NCI-H2227 treated with DMSO at 0.1 percent for 48 hours (cell line): ENCODE measurements at places on chromosomes 1 and 21.
A peak's percentile ranks its signal among the peaks of the same experiment; 100 is the strongest.

DNA sequence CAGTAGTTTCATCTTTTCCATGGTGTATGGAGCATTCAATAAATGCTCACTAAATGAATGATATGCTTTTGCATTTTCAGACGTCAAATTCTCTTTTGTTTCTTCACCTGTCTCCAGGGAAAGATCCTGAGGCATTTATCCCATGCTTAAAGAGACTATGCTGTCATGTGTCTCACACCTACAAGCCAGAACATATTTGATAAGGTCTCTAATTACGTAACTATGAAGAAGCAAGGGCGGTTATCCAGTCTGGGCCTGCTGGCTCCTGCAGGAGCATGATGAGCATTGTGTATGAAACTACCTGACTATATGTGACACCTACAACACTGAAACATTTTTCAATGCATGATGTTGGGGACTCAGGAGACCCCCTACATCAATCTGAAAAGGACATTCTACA lies 51.8 kb downstream of the FBXO42 start:
- DNase-seq, result no peak

- DNase-seq, result no peak
These were observed 10.5 kb downstream of the C1orf198 start for GRCh38 chr1:230857822-230858221.

- DNase-seq, result no peak
These were observed 160.4 kb downstream of the HLX start for GRCh38 chr1:221039616-221040015.

DNA sequence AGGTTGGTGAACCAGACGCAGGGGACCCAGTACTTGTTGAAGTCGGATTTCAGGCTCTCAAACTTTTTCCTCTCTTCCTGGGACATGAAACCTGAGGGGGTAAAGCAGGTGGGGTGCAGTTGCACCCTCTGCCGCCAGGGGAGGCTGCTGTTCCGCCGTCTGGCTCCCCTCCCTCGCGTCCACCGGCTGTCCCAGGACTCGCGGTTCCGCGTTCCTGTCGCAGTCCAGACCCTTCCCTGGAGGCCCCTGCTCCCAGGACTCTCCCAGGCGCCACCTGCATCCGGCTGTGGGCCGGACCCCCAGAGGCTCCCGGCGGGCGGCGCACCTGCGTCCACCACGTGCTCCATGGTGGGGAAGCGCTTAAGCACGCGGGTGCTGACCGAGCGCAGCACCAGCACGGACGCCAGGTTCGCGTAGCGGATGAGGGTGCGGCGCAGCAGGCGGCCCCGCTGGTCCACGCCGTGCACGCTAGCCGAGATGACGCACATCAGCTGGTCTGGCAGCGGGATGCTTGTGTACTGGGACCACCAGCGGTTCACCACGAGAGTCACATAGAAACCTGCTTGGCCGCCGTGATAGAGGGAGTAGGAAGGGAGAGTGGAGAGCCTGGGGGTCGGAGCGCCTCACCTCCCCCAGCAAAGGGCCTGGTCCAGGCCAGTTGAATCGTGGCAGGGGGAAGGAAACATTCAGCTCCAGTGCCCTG lies 1.7 kb downstream of the BEST4 start:
- DNase-seq, result no peak

DNA sequence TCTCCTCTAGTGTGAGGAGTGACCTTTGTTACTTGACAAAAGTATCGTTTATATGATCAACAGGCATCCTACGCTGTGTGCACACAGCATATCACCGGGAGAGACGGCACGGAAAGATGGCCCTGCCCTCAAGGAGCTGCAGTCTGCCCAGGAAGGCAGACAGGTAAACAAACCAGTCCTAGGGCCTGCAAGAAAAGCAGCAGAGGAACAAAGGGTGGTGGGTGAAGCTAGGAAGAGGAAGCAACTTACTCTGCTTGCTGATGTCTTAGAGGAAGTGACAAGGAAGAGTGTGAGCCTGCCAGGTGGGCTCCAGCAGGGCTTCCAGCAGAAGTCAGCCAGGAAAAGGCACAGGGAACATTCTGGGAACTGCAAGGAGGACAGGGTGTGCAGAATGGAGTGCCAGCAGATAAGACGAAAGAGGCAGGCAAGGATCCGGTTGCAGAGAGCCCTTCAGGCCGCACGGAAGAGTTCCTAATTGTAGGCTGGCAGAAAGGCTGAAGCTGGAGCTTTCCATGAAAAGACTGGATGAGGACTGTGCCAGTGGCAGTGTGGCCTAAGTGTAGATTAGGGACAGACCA lies 106.7 kb downstream of the SLC45A1 start:
- peak; percentile 70 for DNase-seq

DNA sequence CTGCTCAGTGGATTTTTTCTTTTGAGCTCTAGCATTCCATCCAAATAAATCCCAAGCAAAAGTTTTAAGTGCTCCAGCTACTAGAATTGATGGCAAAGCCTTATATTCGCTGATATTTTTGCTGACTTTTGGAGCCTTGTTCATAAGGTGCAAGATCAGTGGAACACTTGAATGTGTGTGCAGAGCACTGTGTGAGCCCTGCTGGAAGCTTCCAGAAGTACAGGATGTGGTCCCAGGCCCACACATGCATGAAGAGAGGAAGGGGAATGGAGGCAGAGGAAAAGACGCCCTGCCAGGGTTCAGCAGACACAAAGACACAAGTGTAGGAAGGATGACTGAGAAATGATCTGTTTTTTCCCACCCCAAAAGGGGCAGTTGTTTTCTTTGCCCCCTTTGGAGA lies 169.4 kb downstream of the KCNJ6 start:
- DNase-seq, result no peak

DNA sequence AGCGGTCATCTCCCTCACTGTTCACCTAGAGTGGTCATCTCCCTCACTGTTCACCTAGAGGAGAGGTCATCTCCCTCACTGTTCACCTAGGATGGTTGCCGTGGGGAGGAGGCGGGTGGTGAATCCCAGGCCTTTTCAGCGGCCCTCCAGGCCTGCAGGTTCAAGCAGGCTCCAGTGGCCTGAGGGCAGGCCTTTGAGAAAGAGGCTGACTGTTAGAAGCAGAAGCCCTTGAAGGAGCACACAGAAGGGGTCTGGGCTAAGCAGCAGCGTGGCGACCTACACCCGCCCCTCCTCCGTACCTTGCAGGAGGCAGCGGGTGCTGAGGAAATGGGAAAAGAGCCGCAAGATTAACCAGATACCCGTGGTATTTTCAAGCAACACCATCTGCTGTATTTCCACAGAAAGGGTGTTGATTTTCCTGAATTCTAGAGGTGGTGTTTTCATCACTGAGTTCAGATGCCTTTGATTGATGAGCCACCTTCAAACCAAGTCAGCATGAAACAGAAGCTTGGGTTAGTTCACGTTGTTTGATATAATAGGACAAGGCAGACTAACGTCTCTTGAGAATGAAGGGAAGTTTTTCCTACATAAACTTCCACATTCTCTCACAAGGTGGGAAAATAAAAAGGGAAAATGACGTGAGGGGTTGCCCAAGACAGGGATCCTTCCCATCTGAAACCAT lies 289.5 kb downstream of the KIF26B start:
- no peak for DNase-seq

DNA sequence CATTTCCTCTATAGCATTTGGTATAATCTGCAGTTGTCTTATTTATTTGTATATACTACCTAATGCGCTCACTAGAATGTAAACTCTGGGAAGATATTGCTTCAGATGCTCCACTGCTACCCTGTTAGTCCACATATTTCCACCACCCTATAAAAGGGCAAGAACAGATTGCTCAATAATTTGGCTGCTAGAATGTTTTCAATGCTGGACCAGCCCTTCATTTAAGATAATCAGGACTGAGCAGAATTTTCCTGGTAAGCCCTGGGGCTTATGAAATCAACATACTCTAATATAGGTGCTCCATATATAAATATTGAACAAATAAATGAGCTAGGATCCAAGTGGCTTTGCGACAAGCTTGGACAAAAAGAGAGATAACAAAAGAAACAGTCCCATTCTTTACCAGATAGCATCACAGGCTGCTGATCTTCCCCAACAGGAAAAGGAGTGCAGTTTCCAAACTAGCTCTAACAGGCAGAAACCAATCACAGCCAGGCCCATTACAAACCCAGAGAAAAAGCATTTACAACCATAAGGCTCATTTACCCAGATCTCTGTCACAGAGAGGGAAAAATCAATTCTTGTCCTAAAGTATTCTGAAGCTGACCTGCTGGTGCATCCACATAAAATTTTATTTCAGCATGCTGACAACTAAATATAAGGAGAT lies 8.3 kb downstream of the BCAR3 start:
- no peak for DNase-seq

- no peak for DNase-seq
These were observed 151.8 kb downstream of the RHOU start for GRCh38 chr1:228887101-228887500.

DNA sequence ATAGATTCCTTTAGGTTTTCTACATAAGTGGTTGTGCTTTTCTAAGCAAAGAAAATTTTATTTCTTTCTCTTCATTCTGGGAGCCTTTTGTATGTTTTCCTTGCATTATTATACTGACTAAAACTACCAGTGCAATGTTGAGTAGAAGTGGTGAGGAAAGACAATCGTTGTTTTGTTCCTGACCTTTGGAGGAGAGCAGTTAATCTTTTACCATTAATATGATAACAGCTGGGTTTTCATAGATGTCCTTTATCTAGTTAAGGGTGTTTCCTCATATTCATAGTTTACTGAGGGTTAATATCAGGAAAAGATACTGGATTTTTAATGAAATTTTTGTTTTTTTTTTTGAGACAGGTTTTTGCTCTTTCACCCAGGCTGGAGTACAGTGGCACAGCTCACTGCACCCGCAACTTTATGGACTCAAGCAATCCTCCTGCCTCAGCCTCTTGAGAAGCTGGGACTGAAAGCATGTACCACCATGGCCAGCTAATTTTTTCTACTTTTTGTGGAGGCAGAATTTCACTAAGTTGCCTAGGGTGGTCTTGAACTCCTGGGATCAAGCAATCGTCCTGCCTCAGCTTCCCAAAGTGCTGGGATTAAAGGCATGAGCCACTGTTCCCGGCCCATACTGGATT lies 9.0 kb upstream of the KCTD3 start:
- no peak for DNase-seq
